ENCODE measurements at places on chromosomes 2 and 18.

GRCh38 chr2:101197814-101198213, 46.6 kb upstream of the TBC1D8 start:
- no peak for DNase-seq

DNA sequence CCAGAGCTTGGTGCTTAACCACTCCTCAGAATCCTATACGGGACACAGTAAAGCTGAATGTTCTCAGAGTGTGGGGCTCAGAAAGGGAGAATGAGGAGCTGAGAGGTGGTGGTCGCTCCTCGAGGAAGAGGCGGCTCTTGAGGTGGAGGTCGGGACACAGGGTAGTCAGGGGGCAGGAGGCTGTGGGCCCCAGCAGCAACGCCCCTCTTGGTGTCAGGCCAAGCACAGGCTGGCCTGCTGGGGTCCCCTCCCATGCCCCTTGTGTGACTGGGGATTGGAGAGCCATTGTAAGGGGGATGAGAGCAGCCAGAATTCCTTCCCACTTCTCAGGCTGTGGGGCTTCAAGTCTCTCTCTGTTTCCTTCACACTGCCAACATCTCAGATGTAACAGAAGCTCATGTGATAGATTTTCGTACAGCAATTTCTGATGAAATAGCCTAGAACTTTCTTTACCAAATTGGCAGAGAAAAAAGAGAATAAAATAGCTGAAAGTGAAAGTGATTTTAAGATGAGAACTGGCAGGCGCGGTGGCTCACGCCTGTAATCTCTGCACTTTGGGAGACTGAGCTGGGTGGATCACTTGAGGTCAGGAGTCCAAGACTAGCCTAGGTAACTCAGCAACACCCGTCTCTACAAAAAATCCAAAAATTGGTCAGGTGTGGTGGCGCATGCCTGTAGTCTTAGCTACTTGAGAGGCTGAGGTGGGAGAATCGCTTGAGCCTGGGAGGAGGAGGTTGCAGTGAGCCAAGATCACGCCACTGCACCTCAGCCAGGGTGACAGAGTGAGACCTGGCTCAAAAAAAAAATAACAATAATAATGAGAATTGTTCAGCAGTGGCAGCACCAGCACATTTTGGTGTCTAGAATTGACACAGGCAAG, 61.1 kb upstream of the RPL31 start:
- no peak for DNase-seq

DNA sequence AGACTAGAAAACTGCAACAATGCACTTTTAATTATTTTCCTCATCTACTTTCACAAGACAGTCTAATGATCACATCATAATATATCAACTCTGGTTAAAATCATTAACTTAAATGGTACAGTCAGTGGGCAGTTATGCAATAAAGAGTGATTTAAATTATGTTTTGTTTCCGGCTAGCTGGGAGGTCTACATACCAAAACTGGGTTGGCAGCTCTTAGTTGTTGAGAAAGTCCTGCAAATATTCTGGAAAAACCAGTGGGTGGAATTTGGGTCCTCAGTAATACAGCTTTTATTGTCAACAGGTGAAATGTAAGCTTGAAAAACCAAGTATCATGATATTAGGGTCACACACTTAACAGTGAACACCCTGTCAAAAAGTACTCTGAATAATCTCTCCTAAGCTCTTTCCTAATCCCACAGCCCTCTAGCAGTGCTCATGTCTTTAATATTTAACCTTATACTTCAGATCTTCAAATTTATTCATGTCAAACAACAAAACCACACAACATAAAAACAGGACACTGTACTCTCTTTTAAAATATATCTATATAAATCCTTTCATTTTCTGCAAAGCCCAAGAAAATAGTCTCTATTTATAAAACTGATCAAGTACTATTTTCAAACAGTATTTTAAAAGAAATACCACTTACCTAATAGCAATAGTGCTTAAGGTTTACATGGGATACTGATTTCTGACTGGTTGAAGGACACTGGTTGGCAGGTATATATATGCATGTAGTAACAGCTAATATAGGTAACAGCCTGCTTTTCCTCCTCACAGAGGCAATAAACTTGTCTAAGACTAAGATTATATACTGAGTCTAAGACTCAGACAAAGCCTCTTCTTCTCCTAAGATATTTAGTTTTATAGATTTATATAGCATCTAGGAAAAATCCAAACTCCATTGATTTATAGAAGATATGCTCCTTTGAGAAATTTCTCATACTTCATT, 103.8 kb downstream of the GAREM1 start:
- DNase-seq, result no peak

- no peak for DNase-seq
Observed at GRCh38 chr18:47254341-47254939, 3.0 kb upstream of the SKOR2 start.

GRCh38 chr18:76405681-76406356, 89.2 kb downstream of the ZNF516 start:
- no peak for DNase-seq

- DNase-seq, result no peak
Observed at GRCh38 chr2:146366276-146366675, 1478.6 kb upstream of the ACVR2A start.

- no peak for DNase-seq
Observed at GRCh38 chr2:70921839-70922234, 13.9 kb upstream of the ATP6V1B1 start.

GRCh38 chr2:196252408-196253115, 81.2 kb upstream of the STK17B start:
- DNase-seq, result no peak

DNA sequence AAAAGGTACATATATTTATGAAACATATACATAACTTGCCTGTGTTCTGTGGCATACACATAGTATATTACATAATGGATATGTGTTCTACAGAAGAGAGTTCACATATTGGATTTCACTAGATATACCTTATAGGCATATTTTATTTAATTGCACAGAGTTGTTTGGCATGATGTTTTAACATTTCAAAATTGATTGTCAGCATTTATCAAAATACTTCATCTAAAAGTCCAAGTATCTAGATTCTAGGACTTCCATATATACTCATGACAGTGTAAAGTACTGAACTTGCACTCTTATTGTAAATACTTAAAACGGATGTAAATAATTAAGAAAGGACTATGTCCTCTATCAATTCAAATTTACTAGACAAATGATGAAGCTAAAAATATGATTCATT, 995.3 kb upstream of the LRRTM1 start:
- no peak for DNase-seq

GRCh38 chr2:205612636-205613035, 69.7 kb upstream of the NRP2 start:
- no peak for DNase-seq

DNA sequence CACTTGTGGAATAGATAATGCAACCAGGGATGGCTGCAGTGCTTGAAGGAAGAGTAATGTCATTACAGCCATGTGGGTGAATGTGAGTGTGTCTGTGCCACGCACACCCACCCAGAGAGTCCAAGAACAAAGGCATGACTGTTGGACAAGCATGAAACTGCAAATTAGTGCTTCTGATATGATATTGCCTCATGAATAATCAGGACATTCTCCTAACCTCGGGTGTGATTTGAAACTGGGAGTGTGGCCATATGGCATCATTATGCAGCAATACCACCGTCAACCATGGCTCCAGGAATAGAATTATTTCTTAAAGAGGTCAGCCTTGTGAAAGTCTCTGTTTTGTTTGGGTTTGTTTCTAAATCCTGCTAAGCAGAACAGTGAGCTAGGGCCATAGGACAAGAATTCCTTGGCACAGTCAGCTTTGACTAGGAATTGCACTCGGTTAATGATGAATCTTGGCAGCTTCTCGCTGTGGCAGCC, 678.0 kb upstream of the RAB6C start:
- no peak for DNase-seq

DNA sequence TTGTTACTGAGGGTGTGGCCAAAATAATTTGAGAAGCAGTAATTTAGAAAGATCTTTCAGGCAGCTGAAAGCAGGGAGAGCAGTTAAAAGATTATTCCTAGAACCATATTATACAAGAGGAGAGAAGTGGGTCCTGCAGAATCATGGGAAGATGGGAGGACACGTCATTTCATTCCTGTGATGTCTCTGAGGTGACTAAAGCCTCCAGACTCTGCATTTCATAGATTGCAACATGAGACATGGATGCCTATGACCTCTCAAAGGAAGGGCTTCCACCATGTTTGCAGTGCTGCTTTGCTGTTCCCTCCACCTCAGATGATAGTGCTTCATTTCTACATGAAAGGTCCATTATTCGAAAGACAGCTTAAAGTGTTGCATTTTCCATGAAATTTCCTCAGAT, 788.4 kb downstream of the TSN start:
- no peak for DNase-seq

DNA sequence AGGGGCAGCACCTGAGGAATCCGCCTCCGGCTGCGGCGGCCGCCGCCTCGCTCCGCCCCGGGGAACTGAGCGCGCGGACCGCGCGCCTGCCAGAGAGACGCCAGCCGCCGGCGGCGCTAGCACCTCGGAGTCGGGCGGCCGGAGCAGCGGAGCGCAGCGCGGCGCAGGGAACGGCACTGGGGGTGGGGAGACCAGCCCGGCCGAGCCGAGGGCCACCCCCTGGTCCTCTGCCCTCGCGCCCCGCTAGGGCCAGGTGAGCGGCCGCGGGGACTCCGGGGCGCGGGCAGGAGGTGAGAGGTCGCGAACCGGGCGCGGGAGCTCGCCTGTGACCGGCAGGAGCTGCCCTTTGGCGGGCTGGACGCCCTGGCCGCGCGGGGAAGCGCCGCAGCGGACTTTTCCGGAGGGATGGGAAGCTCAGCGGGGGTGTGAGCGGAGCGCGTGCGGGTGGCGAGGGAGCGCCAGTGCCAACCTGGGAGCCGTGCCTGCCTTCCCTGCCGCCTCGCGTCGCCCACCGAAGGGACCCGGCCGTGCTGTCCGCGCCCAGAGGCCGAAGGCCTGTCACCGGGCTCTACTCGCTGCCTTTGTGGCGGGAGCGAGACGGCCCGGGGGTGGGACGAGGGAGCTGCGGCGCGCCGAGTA, at the start of gene GREB1L:
Gene GREB1L (plus strand): TSS at position 92 of the 639 bp plus-strand sequence. CDS start 141,287 bp downstream, outside the sequence.
- peak; percentile 62 for DNase-seq

- no peak for DNase-seq
Observed at GRCh38 chr2:171225989-171226388, 65.3 kb upstream of the TLK1 start.

- DNase-seq, result no peak
Observed at GRCh38 chr2:50885948-50886347, 146.0 kb downstream of the NRXN1 start.

DNA sequence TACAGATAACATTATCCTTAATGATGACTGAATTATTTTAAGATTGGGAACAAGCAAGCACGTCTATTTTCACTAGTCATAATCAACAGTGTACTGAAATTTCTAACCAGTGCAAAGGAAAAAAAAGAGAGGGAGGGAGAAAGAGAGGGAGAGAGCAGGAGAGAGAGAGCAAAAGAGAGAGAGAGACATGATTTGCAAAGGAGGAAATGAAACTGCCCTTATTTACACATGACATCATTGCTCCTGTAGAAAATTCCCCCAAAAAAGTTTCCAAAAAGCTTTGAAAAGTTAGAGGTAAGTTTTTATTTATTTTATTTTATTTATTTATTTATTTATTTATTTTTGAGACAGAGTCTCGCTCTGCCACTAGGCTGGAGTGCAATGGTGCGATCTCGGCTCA, 355.3 kb upstream of the CELF4 start:
- no peak for DNase-seq

DNA sequence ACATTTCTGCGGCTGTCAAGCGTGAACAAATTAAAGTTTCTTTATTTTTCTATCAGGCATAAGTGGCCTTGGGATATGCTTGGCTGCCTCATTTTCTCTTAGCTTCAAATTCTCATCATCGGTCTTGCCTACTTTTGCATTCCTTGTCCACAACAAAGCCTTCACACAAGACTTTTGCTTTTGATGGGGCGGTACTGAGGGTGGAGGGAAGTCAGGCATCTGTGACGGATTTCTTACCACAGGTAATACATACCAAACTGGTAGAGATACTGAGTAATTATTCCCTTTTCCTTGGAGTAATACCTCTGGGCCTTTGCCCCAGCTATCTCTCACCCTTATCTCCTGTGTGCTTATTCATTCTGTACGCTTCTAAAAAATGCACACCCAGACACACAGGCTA, 468.3 kb upstream of the RGPD4 start:
- no peak for DNase-seq

GRCh38 chr2:137879121-137879520, 85.2 kb upstream of the HNMT start:
- no peak for DNase-seq

DNA sequence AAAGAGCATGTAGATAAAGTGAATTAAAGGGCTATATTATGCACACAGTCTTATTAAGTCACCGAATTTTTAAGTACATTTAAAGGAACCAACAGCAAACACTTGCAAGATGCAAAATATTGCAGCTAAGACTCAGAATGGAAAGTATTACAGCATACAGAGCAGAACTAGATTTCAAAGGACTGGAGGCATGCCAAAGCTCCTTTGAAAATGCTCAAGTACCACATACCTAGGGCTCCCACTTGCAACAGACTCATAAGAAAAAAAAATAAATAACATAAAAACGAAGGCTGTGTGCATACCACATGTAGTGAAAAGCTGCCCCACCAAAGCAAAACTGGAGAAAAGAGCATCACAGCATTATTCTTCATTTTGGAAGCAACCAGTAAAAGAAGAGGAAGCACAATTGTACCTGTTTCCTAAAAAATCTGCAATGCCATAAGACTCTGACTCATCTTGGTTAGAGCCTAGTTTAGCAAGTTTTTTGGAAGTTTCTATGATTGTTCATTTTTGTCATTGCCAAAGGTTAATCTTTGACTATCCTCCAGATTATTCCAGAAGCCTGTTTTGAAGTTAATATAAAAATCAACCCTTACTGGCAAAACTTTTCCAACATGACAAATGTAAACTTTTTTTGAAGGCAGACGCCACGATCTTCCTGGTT, 306.0 kb upstream of the COL3A1 start:
- no peak for DNase-seq

- DNase-seq, result no peak
Observed at GRCh38 chr2:21590026-21590690, 466.4 kb downstream of the TDRD15 start.

- no peak for DNase-seq
Observed at GRCh38 chr2:101002562-101003277, 631 bp downstream of the RPL31 start.

DNA sequence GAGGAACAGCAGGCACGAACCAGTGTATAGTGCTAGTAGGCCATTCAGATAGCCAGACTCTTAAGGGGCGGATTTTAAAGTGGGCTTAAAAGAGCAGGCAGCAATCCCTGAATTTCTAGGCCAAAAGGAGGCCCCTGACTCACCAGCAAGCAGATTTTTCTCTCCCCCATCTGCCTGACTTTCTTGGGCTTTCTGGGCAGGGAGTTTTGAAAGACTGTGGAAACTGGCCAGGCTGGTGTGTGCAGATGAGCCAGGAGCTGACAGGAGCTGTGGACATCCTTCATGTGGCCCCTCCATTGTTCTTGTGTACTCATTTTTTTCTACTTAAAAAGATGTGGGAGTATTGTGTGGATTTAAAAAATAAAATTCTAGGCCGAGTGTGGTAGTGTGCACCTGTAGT, 59.0 kb downstream of the GLI2 start:
- no peak for DNase-seq
